M059J (cell line): ENCODE measurements at places on chromosomes 6 and 20.

DNA sequence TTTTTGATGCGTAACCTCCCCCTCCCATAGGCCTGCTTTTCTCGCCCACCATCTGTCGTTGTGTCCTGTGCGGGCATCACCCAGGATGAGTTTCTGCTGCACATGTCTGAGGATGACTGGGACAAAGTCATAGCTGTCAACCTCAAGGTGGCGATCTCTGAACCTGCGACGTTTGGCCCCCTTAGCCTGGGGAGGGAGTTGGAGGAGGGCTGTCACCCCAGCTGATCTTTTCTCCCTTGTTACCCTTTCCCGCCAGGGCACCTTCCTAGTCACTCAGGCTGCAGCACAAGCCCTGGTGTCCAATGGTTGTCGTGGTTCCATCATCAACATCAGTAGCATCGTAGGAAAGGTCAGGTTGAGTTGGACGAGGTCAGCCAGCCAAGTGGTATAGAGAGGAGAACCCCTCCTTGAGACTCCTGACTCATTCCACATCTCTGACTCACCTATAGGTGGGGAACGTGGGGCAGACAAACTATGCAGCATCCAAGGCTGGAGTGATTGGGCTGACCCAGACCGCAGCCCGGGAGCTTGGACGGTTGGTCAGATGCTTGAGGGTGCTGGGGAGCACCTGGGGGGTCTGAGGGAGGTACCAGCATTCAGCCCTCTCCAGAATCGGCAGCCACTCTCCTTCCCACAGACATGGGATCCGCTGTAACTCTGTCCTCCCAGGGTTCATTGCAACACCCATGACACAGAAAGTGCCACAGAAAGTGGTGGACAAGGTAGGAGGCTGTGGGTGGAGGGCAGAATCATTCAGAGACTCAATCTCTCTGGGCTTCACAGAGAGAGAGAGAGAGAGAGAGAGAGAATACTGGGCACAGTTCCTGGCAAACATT lies 954 bp downstream of the HSD17B8 start:
- peak; percentile 99 for DNase-seq

DNA sequence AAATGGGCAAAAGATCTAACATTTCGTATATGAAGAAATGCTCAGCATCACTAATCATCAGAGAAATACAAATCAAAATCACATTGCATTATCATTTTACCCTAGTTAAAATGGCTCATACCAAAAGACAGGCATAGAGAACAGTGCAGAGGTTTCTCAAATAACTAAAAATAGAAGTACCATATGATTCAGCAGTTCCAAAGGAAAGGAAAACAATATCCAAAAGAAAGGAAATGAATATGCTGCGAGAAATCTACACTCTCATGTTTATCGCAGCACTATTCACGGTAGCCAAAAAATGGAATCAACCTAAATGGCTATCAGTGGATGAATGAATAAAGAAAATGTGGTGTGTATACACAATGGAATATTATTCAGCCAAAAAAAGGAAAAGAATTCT lies 63.5 kb downstream of the VTA1 start:
- no peak for DNase-seq

- DNase-seq = no peak
Observed at GRCh38 chr20:17823409-17824144, 123.8 kb downstream of the BANF2 start.

GRCh38 chr6:135423649-135424128 lies 73.9 kb downstream of the AHI1 start:
- peak; percentile 47 for DNase-seq

GRCh38 chr6:83948851-83949250 lies 84.7 kb upstream of the MRAP2 start:
- no peak for DNase-seq

GRCh38 chr6:753486-753885 lies 60.5 kb upstream of the EXOC2 start:
- peak; percentile 81 for DNase-seq

GRCh38 chr20:62052336-62052841 lies 13.3 kb downstream of the TAF4 start:
- no peak for DNase-seq

DNA sequence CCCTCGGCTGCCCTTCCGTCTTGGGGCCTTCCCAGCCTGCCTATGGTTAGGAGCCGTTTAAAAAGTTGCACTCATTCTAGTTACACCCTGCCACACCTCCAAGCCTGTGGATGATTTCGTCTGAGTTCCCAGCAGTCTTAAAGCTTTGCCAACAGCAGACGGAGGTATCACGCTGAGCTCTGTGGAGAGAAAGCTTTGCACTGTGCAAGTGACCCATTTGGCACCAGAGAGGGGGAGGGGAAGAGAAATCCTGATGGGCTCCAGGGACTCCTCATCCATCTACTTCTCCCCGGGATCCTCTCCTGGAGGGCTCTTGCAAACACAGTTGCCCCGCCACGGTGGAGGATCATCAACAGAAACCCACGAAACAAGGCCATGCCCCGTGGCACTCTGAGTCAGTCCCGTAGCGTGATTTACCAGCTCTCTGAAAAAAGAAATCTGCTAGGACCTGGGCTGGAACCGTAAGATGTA lies 98.8 kb upstream of the CITED2 start:
- peak; percentile 81 for DNase-seq

DNA sequence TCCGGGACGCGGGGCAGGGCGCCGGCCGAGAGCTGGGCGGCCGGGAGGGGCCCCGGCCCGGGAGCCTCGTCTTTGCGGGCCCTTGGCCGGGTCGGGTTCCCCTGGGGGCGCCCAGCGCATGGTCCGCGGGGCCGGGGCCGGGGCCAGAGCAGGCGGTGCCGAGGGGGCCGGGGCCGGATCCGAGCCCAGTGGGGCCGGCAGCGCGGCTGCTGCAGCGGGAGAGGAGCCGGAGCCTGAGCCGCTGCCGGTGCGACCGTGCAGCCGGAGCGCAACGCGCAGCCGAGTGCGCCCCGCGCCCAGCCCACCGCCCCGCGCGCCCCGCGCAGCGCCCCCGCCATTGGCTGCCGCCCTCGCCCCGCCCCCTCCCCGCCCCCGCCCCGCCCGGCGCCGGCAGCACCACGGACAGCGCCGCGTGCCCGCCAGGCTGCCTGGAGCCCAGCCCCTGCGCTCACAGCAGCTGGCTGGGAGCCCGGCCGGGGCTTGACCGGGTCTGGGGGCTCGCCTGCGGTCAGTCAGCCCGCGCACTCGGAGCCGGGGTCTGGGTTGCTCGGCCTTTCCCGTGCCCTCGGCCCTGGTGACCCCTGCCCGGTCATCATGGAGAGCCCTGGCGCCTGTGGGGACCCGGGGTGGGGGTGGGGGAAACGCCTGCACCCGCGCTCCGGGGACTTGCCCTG lies at the start of gene HRH3:
Gene HRH3 (minus strand): TSS at position 287 of the 674 bp plus-strand sequence. CDS start 308 bp downstream, outside the sequence.
- DNase-seq = peak; percentile 28

- DNase-seq = no peak
Observed at GRCh38 chr6:38099221-38099620, 279.7 kb downstream of the ZFAND3 start.

DNA sequence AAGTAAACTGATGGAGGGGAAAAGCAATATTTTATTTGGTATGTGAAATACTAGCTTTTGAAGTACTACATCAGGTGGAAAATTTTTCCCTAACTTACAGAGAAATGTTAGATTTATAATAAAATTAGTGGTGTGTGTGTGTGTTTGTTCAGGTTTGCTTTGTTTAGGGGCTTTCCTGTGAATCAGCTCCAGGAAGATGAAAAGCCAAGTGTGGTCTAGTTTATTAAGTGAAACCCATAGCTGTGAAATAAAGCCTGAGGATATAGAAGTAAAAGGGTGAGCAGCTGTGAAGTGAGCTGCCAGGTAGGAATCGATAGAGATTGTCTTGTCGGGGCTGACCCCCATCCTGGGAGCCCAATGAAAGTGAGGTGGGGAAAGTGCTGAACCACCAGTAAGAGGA lies 347.6 kb upstream of the IMPG1 start:
- DNase-seq = no peak

DNA sequence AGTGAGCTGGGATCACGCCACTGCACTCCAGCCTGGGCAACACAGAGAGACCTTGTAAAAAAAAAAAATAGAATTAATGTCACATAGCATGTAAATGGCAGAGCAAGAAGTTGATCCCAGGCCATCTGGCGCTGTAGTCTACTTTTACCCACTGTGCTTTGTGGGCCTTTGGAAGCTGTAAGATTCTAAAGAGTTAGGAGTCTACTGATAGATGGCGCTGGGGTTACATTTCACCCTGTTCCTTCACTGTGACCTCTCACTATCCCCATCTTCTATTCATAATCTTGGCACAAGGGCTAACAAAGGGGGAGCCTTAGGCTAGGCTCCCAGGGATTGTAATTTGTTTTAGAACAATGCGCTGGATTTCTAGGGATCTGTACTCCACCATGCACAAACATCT lies 24.4 kb downstream of the SIRPD start:
- peak; percentile 62 for DNase-seq

DNA sequence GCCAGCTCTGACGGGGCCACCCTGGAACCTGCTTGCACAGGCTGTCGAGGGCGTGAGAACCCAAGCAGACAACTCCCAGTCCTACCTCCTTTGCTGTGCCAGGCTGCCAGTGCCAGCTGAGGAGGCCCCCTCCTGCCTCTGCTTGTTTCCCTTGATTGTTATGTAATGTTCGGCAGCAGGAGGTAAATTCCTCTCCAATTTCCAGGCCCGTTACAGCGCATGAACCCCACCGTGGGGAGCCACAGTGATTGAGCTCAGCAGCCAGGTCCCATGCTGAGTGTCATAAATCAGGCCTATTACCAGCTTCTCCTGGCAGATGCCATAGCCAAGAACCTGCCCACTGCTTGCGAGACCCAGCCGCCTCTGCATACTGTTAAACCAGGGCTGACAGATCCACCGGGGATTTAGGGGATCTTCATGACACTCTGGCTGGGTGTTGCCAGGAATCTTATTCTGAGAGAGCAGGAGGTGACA lies 320.5 kb downstream of the DHX35 start:
- DNase-seq = no peak

DNA sequence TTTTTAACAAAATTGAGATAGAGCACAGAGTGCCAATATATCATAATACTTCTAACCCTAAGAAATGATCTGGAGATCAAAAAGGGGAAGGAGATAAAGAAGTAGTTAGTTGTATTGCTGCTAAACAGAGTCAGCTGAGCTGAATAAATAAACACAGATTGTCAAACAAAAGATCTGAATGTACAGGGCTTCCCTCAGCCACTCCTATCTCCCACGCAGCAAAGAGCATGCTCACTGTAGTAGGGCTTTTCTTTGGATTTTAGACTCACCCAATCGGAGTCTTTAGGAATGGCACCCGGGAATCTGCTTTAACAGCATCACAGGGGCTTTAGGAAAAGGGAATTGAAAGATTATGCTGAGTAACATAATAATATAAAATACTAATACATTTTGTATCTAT lies 222.2 kb upstream of the STXBP5 start:
- no peak for DNase-seq

DNA sequence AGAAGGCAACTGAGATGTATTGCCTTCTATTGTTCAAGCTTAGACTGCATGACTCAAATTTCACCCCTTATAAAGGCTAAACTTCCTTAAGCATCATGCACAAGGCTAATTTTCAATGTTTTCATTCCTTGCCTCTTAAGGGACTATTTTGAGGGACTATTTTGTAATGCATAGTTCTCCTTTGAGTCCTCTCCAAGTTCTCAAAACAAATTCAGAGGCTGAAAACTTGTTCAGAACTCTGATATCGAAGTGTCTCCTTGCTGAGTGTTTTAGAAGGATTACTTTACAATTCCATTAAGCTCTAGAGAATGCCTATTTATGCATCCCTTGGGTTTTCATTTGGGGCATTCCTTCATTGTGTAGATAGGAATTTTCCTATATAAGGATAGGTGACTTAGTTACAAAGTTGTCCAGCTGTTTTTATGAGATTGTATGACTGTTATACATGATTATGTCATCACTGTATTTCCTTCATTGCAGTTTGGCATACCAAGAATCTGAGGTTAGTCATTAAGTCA lies 41.7 kb downstream of the COL19A1 start:
- no peak for DNase-seq

- no peak for DNase-seq
Observed at GRCh38 chr6:170159022-170159965, 131.6 kb downstream of the DLL1 start.

DNA sequence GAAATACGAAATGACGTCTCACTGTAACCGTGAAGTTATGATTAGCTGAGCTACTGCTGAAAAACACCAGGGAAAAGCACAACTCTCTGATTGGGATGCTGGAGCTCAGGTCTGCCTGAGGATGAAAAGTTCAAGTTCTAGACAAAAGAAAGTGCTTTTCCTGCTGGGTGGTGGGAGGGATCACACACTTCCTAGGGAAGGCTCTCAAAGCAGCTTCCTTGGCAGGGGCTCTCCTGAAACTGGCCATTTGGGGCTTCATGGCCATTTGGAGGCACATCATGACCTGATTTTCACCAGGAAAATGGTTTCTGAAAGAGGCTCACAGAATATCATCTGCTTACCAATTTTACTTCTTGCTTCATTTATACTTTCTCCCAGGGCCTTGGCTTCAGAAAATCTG lies 97.1 kb upstream of the KCNK16 start:
- no peak for DNase-seq

GRCh38 chr6:140636908-140637402 lies 1262.5 kb upstream of the CITED2 start:
- DNase-seq = peak; percentile 79

DNA sequence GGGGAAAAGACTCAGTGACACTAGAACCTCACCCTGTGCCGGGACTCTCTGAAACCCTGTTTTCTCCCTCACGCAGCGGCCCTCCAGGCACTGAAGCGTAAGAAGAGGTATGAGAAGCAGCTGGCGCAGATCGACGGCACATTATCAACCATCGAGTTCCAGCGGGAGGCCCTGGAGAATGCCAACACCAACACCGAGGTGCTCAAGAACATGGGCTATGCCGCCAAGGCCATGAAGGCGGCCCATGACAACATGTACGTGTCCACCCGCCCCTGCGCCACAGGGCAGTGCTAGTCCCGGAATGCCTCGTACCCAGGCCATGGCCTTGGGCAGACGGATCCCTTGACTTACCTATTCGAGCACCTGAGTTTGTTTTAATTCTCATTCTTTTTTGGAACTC lies 37.2 kb downstream of the CHMP4B start:
- DNase-seq = no peak

DNA sequence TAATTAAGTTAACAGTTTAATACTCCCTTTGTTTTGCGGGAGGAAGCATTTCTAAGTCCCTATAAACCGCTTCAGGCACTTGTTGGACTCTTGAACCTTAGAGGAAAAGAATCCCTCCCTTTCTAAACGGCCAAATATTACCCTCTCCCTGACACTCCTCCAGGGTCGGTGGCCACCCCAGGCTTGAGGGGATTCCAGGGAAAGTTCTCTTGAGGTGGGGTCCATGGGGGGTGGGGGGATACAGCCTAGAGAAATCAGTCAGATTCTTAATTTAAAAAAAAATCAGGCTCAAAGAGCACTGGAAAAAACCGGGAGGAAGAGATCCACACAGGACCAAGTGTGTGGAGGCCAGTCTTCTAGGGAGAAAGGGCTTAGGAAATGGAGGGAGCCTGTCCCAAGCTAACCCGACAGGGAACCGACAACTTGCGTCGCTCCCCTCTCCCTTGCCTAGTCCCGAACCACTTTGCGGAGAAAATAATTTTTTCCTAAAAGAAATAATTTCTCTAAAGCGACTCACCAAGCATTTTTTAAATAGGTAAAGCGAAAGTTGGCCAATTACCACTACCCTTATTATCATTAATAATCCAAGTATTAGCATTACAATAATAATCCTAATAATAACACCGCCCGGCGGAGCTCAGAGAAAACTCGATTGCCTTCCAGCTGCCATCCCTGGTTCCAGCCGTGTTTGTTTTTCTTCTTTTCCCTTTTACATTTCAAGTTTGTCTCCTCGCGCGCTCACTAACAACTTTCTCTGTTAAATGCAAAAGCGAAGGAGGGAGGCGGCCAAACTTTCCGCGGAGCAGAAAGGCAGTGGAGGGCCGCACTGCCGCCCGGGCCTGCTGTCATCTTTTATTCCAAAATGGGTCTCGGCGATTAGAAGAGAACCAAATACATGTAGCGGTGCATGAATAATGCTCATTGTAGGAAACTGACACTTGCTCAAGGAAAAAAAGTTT lies 4.8 kb downstream of the NR2E1 start:
- DNase-seq = no peak
